Activated CD8-positive, alpha-beta memory T cell treated with anti-CD3 and anti-CD28 coated beads for 4 hours (primary cell): ENCODE measurements at places on chromosomes 16 and 17.

DNA sequence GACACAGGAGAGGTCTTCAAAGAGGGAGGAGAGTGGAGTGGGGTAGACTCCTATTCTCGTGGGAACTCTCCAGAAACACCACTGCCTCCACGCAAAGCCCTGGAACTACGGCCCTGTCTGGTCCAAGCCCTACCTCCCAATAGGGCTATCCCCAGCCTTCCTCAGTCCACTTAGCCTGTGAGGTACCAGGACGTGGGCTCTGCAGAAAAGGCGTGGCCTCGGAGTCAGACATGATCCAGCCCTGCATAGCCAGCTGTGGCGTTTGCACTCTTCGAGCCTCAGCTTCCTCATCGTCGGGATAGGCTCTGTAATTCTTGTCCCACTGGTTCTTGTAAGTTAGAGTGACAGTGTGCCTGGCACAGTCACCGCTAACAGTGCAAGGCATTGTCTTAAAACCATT lies 13.8 kb downstream of the ENDOV start:
- DNase-seq = no peak

- no peak for DNase-seq
Observed at GRCh38 chr16:67917140-67917851, 14.4 kb downstream of the CTRL start.

- DNase-seq = no peak
Observed at GRCh38 chr17:10756185-10756584, 26.4 kb upstream of the TMEM220 start.

- no peak for DNase-seq
Observed at GRCh38 chr17:3474212-3474611, 1.6 kb upstream of the ASPA start.

DNA sequence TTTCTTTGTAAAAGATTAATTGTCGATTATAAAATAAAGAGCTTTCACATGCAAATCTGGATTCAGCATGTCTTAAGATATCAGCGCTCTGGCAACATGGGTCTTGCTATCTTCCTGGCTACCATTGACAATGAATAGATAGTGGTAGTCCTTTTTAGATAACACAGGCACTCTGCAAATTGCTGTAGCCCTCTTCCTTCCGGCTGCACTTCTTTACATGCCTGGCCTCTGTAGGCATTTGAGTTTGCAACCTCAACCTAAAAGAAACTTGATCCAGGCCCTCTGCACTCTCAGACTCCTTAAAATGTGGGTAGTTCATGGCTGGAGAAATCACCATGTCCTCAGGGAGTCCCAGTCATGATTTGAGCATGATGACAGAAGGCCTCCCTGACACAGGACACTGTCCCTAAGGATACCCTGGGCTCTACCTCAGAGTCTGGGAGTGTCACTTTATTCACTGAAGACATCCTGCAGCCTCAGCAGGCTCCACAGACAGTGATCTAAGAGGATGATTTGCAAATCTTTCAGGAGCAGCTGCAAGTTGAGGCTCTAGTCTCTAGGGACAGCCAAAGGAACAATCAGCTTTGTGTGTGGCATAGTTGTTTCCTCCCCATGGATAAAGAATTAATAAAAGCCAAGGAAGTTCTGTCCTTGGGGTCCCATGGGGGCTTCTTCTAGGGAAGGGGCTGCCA lies 529.4 kb downstream of the RBFOX1 start:
- DNase-seq = no peak

GRCh38 chr16:48537275-48537674 lies 72.7 kb downstream of the N4BP1 start:
- no peak for DNase-seq

- DNase-seq = no peak
Observed at GRCh38 chr17:42529061-42529460, 7.0 kb upstream of the NAGLU start.

DNA sequence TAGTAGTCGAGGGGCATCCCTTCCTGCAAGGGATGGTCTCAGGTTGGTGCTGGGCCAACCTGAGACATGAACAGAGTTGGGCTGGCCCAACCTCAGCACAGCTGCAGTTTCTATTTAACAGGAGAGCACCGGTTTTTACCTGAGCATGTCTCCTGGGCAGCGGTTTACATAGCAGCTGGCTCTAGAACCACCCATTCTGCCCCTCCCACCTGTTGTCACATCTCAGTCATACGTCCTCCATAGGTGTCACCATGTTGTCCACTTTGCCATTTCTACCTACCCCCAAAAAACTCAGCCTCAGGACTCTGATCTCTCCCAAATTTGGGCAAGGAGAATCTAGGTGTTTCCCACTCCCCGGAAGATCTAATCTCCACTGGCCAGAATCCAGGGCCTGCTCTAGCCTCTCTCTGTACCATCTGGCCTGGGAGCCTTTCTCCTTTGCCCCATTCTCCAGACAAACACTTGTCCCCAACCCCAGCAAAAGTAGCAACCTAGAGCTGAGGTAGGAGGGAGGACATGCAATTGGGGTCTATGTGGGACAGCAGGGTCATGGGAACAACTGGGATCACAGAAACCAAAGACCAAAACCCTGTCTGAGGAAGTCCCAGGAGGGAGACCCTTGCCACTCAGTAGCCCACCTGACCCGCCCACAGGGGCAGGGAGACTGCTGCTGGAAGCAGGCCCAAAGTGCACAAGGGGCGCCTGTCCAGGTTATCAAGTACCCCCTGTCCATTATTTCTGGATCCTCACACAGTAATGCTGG lies 19.1 kb downstream of the ETV4 start:
- no peak for DNase-seq

GRCh38 chr17:43559161-43559816 lies 13.1 kb upstream of the ETV4 start:
- DNase-seq = no peak

- no peak for DNase-seq
Observed at GRCh38 chr17:56478836-56479447, 114.6 kb upstream of the NOG start.

GRCh38 chr17:61205401-61205800 lies 194.2 kb upstream of the TBX2 start:
- DNase-seq = no peak

GRCh38 chr17:34259146-34259545 lies 4.1 kb downstream of the CCL2 start:
- DNase-seq = no peak

DNA sequence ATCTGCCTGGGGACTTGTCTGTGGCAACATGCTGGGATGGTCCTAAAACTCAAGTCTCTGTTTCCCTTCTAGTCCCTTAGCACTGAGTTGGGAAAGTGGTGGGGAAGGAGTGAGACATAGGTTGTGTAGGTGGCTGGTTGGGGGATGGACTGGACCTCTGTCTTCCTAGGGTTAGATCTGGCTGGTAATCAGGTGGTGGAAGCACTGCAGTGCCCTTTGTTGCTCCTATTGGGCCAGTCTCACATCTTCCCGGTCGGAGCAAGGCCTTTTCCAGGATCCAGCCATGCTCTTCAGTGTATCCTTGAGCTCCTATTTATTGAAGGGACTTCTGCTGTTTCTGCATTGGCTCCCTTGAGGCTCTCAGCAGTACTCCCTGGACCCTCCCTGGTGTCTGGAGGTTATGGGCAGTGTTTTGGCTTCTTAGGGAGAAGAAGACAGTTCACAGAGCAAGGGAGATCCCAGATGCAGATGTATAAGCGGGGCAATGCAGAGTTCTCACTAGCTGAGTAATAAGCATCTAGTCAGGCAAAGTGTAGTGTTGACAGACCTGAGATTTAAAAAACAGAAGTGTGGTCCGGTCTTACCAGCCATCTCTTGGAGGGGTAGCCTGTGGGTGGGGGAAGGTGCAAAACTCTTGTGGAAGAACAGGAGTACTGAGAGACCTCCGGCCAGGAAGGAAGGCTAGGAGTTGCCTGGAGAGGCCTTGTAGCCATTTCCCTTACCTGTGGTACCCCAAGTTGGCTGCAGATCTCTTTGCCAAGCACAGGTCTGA lies 1.3 kb upstream of the NUTF2 start:
- no peak for DNase-seq

- no peak for DNase-seq
Observed at GRCh38 chr16:68470461-68471150, 22.3 kb upstream of the SMPD3 start.

DNA sequence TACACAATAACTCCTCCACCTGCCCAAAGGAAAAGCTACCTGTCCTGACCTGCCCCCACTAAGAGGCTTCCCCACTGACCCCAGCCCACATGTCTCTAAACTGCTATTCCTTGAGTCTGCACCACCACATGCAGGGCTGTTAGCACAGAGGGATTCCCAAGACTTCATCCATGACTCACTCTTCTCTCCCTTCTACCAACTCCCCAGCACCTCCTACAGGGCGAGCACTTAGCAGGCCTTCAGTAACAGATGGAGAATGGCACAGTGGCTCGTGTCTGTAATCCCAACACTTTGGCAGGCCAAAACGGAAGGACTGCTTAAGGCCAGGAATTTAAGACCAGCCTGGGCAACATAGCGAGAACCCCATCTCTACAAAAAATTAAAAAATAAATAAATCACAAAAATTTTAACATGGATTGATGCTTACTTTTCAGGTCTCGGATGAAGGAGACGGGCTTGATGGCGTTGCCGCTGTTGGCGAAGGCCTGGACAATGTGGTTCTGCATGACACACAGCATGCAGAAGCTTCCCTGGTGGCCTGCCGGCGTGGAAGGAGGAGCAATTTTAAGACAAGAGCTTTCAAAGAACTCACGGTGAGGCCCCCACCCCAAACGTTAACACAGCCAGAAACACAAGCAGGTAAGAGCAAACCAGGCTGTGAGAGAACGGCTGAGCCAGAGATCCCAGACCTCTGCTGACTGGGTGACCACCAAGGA lies 12.0 kb downstream of the USP36 start:
- DNase-seq = no peak

- peak; percentile 58 for DNase-seq
Observed at GRCh38 chr16:15961060-15961511, 11.7 kb downstream of the ABCC1 start.

- no peak for DNase-seq
Observed at GRCh38 chr17:45975640-45976295, 23.3 kb upstream of the STH start.

DNA sequence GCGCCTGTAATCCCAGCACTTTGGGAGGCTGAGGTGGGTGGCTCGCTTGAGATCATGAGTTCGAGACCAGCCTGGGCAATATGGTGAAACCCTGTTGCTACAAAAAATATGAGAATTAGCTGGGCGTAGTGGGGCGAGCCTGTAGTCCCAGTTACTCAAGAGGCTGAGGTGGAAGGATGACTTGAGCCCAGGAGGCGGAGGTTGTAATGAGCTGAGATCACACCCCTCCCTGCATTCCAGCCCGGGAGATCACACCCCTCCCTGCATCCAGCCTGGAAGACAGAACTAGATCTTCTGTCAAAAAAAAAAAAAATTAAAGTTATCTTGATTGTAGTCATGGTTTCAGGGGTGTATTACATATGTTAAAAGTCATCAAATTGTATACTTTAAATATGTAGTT lies 26.8 kb upstream of the GLG1 start:
- DNase-seq = no peak

DNA sequence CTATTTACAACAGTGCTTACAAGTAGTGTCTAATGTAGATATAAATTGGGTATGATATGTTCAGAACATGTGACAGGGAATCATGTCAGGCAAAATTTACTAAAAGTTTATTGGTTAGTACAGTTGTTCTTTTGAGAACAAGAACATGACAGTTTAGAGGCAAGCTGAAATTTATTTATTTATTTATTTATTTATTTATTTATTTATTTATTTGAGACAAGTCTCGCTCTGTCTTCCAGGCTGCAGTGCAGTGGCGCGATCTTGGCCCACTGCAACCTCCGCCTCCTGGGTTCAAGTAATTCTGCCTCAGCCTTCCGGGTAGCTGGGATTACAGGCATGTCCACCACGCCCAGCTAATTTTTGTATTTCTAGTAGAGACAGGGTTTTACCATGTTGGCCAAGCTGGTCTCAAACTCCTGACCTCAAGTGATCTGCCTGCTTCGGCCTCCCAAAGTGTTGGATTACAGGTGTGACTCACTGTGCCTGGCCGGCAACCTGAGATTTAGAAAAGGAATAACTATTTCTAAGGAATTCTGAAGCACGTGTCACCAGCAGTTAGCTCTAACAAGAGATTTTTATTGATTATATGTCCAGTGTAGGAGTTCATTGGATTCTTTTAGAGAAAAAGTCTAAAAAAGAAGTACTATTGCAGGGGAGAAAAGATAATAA lies 24.9 kb downstream of the MRTFB start:
- no peak for DNase-seq

GRCh38 chr17:72119077-72119872 lies 1.5 kb upstream of the SOX9 start:
- DNase-seq = no peak

- no peak for DNase-seq
Observed at GRCh38 chr16:53612003-53612402, 91.7 kb downstream of the RPGRIP1L start.

GRCh38 chr17:77618173-77618572 lies 340.3 kb upstream of the TNRC6C start:
- DNase-seq = no peak

DNA sequence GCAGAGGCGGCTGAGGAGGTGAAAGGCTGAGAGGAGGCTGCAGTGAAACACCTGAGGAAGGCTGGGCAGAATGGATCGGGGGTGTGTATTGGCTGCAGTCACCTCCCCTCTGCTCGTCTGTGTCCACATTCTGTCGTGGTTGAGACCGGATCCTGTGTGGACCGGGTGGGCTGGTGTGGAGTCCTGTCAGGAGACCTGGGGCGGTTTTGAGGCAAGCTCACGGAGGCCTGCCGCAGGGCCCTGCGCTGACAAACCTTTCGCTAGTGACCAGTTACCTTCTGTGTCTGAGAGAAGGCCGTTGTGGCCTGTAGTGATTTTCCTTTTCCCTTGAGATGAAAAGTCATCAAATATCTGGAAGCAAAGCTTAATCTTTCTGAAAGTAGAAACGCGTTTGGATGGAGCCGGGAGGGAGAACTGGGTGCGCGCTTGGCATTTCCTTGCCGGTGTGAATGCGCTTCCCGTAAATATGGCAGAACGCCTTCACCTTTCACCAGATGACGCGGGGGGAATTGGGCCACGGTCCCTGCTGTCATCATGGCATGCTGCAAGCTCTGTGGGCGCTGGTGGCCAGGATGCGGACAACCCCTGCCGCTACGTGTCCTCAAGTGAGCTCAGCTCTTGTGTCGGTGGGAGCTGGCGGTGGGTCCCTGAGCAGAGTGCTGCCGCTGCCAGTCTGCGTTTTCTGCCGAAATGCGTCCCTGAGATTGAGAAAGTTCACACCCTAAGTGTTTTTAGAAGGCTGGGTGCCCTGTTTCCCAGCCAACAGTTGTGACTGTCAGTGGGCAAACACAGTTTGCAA lies 6.3 kb downstream of the BANP start:
- no peak for DNase-seq
